Fibroblast of the aortic adventitia (primary cell): ENCODE measurements at places on chromosomes 11 and 22.

DNA sequence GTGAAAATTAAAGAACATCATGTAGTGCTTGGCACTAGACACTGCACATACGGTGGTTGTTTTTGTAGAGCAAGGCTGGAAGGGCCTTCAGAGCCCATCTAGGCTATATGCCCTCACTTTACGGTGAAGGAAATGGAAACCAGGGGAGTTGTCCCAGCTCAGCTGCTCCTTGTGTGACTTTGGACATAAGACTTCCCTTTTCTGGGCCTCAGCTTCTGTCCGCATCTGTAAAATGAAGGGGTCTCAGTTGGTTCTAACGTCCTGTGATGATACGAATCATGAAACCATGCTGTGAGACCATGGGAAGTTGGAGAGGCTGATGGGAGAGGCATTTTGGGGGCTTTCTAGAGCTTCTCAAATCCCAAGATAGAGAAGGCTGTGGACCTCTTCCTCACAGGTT, 4.7 kb downstream of the KCNE3 start:
- DNase-seq = no peak

DNA sequence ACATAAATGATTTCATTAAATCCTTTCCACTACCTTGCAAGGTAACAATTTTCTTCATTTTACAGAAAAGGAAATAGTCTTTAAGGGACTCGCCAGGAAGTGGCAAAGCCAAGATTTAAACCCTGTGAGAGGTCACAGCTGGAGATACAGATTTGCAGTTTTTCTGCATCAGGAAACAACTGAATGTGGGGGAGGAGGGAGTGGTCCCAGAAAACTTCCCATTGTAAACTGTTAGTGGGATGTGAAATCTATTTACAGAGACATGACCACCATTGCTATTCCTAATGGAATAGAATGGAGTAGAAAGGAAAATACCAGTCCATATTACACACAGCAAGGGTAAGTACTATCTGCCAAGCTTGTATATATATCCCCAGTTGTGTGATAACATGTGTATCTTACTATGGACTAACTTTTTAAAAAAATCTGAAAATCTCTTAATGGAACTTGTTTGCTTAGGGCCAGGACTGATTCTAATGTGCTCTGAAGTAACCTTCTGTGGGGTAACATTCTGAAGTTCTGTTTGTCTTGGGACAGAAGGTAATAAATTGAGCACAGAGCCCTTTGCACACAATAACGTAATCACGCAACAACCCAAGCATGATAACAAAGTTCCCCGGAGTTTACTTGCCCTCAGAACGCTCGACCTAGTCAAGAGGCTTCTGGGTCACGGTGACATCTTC, 10.9 kb upstream of the TSKU start:
- peak; percentile 49 for DNase-seq

- DNase-seq = no peak
Measured at GRCh38 chr11:20161230-20161918, 1.1 kb upstream of the DBX1 start.

DNA sequence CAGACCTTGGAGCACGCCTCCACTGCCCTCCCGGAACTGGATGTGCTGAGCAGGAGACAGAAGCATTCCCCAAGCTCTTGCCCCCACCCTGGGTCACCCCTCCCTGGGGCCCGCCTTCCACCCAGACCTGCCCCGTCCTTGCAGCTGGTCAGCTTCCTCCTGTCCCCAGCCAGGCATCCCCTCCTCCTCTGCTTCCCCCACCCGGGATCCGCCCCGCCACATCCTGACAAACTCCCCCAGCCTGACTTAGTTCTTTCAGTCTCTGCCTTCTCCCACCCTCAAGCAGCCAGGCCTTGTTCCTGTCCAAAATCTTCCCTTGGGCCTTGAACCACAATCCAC, 1.1 kb upstream of the PLXNB2 start:
- peak; percentile 48 for DNase-seq

- no peak for DNase-seq
Measured at GRCh38 chr11:62770778-62771143, 435 bp upstream of the TAF6L start.

DNA sequence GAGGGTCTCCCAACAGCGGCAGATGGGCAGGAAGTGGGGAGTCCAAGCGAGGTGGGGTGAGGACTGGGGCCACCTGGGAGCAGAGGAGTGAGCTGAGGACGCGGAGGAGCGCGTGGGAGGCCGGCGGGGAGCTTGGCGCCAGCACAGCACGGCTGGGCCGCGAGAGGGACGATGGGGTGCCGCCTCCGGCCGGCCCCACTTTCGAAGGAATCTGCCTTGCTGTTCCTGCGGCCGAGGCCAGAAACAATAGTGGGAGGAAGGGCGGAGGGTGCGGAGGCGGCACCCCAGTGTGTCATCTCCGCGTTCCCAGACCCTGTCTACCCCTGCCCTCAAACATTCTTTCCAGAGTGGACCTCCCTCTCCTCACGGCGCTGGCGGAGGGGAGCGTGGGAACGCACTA, 5.5 kb downstream of the INS start:
- no peak for DNase-seq

DNA sequence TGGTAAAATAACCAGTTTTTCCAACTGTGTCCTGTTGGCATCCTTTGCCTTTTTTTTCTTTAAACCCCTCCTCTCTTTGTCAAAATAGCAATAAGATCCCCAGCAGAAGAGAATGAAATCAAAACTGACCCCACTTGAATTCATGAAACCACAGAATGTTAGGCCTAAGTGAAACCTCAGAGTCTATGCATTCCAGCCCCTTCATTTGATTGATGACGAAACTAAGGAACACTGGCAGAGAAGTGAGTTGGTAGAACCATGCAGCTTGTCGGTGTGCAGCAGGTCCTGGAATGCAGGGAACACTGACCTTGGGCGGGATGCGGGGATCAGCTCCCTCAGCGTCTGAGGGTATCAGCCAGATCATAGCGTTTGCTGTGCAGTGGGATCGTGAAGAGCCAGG, 57.5 kb downstream of the GRK3 start:
- peak; percentile 9 for DNase-seq

GRCh38 chr22:27895600-27895999, 23.5 kb downstream of the PITPNB start:
- DNase-seq = no peak

- peak; percentile 68 for DNase-seq
Measured at GRCh38 chr11:47617417-47617809, 23.2 kb upstream of the C1QTNF4 start.

- DNase-seq = no peak
Measured at GRCh38 chr11:132099692-132100091, 729.3 kb downstream of the NTM start.

DNA sequence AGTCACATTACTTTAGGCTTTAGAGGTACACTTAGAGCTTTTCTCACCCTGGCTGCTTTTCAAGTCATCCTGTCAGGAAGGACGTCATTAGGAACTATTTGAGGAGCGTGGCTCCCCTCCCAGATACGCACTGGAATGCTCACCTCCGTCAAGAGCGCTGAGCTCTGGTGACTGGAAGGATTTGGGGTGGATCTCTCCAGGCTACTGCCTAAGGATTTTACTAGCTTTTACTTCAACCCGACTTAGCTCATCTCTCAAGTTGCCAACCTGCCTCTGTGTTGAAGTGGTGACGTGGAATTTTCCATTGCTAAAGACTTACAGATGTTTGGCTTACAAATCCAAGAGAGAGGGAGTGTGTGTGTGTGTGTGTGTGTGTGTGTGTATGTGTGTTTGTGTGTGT, 355.3 kb upstream of the CCDC90B start:
- peak; percentile 85 for DNase-seq

GRCh38 chr11:99257131-99257530, 236.4 kb downstream of the CNTN5 start:
- DNase-seq = no peak

DNA sequence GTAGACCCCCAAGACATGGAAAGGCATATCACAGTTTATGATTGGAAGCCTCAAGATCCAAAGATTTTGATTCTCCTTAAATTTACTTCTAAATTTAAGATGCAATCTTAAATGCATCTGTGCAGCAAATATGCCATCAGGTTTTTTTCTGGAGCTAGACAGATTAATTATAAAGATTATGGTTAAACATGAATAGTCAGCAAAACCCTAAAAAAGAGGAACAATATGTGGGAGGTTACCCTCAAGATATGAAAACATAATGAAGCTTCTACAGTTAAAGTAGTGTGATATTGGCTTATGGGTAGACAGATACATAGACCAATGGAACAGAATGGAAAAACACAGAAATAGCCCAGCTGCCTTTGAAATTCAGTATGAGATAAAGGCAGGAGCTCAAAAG, 31.7 kb downstream of the OR8B12 start:
- DNase-seq = no peak

DNA sequence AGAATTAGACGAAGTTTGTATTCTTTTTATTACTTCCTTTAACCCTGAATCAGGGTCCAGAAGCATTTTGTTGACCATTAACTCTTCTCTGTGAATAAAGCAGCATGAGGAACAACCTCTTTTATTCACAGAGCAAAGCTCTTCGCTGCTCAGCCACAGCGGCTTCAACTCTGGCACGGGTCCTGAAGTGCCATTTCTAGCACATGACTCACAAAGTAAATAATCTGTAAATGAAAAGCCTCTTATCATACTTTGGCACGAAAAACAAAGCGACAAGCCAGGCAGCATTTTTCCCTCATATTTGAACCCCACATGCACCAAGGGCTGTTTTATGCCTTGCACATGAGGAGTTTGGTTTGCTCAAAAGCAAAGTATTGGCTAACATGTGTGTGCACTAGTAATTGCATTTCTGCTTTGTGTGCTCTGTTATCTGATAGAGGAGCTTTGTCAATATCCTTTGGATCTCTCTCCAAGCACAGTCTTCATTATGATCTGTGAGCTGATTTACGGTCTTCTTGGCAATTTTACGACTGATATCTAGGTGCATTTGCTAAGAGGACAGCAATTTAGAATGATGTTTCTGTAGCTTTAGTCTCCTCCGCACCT, 33.0 kb upstream of the APOBEC3A start:
- peak; percentile 98 for DNase-seq

DNA sequence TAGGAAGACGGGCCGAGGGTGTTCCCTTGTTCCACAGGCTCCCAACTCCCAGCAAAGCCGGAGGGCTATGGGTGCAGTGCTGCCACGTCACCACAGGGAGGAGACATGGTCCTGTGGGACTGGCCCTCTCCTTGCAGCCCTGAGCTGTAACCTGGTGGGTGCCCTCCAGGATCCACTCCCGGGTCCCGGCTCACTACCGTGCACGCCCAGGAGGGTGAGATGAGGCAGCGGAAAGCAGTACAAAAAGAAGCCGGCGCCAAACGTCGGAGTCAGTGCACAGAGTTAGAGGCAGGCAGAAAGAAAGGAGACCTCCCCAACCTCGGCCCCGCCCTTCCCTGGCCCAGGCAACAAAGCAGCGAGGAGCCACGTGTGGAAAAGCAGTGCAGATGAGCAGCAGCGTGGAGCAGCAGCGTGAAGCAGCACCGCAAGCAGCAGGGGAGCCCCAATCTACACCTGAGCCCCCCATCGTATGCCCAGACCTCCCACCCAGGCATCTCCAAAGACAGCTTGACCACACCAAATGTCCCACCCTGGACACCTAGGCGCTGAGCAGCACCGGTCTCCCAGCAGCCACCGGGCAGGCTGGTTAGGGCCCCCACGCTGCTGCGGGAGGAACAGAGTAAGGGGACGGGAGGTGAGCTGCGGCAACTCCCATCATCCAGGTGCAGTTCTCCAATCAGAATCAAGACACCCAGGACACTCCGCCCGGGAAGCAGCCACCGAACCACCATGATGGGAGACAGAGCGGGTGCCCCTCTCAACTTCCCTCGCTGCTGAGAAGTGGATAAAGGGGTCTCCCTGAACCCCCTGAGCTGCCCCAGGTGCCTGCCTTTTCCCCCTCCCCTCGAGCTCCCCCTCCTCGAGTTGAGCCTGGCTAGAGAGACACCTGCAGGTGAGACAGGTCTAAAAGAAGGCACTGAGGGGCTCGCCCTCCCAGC, 28.8 kb downstream of the IGSF9B start:
- DNase-seq = peak; percentile 63

DNA sequence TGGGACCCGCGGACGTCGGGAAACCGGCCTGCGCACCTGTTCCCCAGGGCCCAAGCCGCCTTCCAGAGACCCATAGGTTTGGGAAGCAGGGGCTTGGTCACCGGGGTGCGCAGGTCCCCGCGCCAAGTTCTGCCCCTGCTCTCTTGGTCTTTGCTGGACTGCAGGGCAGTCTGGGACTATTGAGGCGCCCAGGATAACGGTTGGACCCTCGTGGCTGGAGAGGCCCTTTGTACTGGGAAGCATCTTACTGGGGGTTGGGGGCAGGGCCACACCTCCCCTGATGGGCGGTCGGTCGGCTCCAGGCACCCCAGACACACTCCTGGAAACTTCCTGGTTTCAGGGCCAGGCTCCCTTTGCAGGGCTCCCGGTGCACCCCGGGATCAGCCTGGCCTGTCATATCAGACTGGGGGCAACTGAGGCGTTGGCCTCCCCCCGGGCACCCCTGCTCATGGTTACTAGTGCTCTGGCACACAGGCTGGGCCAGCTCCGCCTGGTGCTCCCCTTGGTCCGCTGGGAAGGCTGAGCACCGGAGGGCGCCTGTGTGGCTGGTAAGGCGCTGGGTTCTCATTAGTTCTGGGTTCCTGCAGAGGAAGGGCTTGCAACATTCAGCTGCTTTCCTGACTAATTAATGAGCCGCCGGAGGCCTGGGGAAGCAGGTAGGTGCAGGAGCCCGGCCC, 1250.5 kb downstream of the BRD1 start:
- DNase-seq = no peak

GRCh38 chr22:30568137-30568805, 6.2 kb downstream of the GAL3ST1 start:
- no peak for DNase-seq
